Fibroblast of lung (primary cell): ENCODE measurements at places on chromosomes 12 and 14. TPM values are rescaled to one million over a fixed set of nuclear protein-coding genes. Genes with fewer than 3 reads are reported as not detected.
A peak's percentile ranks its signal among the peaks of the same experiment; 100 is the strongest.

PROX2 gene
- total RNA-seq, result not detected in 2 replicates

- no peaks in the 10 kb centered on the region for H3K27me3 ChIP-seq
- H3K36me3 ChIP-seq, result no peaks in the 10 kb centered on the region
- DNase-seq, result peak; percentile 20
- peaks cover 52% of the 10 kb centered on the region for H3K4me1 ChIP-seq
- peak overlapping the region; percentile 98 for H3K27ac ChIP-seq
Measured at GRCh38 chr14:77043984-77044485, 15.5 kb upstream of the IRF2BPL start.

GRCh38 chr14:24093901-24094840, at the start of gene PCK2:
PCK2 (plus strand) TSS chr14:24094311; CDS start chr14:24094406, 95 bp downstream.
- DNase-seq, result peak; percentile 82
- H3K4me1 ChIP-seq, result peaks cover 2% of the 10 kb centered on the region
- H3K27ac ChIP-seq, result peak within 1 kb of the TSS; percentile 64
- H3K36me3 ChIP-seq, result peaks cover 2% of the 10 kb centered on the region
- H3K27me3 ChIP-seq, result no peaks in the 10 kb centered on the region
- H3K4me3 ChIP-seq, result peak within 1 kb of the TSS; percentile 66

- H3K36me3 ChIP-seq, result no peaks in the 10 kb centered on the region
- H3K27me3 ChIP-seq, result no peaks in the 10 kb centered on the region
- no peak overlapping the region for H3K4me3 ChIP-seq
- H3K4me1 ChIP-seq, result no peaks in the 10 kb centered on the region
Measured at GRCh38 chr14:36217732-36218131, 41.2 kb upstream of the PTCSC3 start.

- H3K4me1 ChIP-seq, result no peaks in the 10 kb centered on the region
- no peak overlapping the region for H3K4me3 ChIP-seq
- H3K27ac ChIP-seq, result no peak overlapping the region
- no peaks in the 10 kb centered on the region for H3K27me3 ChIP-seq
Measured at GRCh38 chr12:11664101-11664500, 14.6 kb downstream of the ETV6 start.

DNA sequence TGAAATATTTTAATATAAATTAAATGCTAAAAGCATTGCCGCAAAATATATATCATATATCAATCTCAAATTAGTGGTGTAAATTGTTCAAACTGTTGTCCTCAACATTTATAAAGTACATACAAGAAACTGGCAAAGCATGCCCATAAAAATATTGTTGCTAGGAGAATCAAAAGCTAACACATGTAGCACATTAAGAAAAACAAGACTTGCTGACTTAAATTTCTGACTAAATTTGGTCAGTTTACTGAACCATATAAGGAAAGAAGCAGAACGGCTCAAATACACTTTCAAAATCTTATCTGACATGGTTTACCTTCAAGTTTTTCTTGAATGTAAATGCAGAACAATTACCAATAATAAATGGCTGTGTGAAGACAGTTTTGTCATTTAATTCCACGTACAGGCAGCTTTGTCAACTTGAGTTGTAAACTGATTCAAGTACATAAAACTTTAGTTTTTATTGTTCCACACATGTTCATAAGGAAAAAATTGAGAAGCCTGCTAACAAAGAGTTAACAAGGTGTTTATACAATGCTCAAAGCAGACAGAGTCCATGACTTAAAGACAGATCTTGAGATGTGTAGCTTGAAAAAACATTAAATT, 50.4 kb downstream of the PPP1R12A start:
- H3K27me3 ChIP-seq, result no peaks in the 10 kb centered on the region
- peak; percentile 31 for DNase-seq
- H3K4me1 ChIP-seq, result peaks cover 2% of the 10 kb centered on the region
- H3K36me3 ChIP-seq, result no peaks in the 10 kb centered on the region
